ENCODE measurements at places on chromosomes 11 and 22.

GRCh38 chr11:85705800-85706199 lies 19.8 kb upstream of the CCDC89 start:
- no peak for DNase-seq

- DNase-seq = peak; percentile 49
These were observed 34.9 kb downstream of the CD44 start for GRCh38 chr11:35173616-35174566.

GRCh38 chr11:114060392-114061047 lies 1.0 kb downstream of the ZBTB16 start:
- peak; percentile 17 for DNase-seq

DNA sequence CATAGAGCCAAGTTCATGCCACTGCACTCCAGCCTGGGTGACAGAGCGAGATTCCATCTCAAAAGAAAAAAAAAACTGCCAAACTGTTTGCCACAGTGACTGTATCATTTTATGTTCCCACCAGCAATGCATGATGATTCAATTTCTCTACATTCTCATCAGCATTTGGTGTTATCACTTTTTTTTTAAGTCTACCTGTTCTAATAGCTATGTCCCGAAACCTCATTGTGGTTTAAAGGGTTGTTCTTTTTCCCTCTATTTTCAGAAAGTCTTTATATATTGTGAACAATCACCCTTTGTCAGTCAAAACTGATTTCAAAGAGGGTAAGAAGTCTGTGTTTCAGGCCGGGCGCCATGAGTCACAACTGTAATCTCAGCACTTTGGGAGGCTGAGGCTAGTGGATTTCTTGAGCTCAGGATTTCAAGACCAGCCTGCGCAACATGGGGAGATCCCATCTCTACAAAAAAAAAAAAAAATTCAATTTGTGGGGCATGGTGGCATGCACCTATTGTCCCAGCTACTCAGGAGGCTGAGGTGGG lies 14.8 kb upstream of the FAM168A start:
- no peak for DNase-seq

DNA sequence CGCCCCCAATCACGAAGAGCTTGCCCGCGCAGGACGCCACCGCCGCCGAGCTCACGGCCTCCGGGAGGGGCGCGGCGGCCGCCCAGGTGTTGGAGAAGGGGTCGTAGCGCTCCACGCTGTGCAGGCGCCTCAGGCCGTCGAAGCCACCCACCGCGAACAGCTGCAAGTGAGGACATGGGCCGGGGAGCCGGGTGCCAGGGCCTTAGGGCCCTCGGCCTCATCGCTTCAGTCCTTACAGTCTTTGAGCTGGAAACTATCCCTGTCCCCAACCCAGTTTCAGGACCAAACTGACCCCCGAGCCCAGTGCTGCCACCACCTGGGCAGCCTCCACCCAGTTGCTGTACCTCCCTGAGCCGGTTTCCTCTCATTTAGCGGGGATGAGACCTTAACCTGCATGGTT lies 7.6 kb downstream of the KLHL35 start:
- no peak for DNase-seq

GRCh38 chr11:102026217-102026616 lies 21.0 kb upstream of the CFAP300 start:
- no peak for DNase-seq

DNA sequence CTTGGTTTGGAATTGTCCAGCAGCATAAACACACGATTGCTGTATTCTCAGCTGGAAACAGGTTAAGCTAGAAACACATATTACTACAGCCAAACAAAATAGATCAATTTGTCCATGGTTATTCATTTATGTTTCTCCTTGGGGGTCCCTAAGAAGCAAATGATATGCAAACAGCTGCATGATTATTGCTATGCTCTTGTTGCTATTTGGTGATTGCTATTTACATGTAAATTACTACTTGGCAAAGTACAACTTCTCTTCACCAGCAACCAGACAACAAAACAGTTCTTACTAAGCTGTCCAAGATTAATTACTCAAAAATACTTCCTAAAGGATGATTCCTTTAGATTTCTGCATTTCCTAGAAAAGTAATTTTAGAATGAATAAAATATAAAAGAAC lies 567.9 kb upstream of the ARHGAP42 start:
- no peak for DNase-seq

DNA sequence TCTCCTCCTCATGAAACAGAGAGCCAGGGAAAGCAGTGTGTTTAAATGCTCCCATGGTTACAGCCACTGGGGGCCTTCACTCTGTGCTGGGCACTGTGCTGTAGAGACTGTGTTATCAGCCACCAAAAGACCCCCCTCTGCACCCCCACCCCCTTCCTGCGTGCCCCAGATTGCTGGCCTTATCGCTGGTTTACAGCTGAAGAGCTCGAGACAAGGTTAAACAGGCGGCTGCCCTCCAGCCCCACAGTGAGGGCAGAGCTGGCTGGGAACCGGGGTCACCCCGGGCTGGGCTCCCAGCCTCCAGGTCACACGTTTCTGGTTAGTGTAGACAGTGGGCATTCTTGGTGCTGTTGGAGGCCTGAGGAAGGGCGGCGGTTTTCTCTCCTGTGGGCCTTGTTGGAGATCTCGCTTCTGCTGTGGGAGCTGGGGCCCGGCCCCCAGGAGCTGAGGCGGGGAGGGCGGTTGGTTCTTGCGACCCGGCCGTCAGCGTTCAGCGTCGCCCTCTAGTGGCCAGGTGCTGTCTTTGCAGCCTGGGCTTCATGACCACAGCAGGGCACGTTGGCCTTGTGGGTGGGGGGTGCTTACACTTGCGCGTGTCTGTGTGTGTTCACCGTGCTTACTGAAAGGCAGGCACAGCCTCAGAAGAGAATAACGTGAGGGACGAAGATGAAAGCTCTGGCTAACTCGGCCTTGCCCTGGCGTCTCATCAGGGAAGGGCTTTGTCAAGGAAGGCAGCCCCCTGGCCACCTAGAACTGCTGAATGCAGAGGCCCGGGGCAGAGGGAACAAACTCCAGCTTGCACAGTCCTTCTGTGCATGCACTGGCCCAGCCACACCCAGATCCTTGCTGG lies 40.8 kb downstream of the TBC1D22A start:
- DNase-seq = peak; percentile 75

GRCh38 chr11:67651976-67652781 lies 1.6 kb upstream of the ACY3 start:
- no peak for DNase-seq

GRCh38 chr22:22316589-22316988 lies 72.0 kb downstream of the VPREB1 start:
- no peak for DNase-seq

GRCh38 chr11:130421697-130422096 lies 6.7 kb downstream of the ADAMTS8 start:
- no peak for DNase-seq

DNA sequence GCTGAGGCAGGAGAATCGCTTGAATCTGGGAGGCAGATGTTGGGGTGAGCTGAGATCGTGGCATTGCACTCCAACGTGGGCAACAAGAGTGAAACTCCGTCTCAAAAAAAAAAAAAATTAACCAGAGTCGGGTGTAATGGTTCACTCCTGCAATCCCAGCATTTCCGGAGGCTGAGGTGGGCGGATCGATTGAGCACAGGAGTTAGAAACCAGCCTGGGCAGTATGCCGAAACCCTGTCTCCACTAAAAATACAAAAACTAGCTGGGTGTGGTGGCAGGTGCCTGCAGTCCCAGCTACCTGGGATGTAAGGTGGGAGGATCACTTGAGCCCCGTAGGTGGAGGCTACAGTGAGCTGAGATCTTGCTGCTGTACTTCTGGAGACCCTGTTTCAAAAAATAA lies 1.5 kb downstream of the RANGAP1 start:
- no peak for DNase-seq

GRCh38 chr22:41687901-41688364 lies 734 bp downstream of the SNU13 start:
- DNase-seq = no peak

DNA sequence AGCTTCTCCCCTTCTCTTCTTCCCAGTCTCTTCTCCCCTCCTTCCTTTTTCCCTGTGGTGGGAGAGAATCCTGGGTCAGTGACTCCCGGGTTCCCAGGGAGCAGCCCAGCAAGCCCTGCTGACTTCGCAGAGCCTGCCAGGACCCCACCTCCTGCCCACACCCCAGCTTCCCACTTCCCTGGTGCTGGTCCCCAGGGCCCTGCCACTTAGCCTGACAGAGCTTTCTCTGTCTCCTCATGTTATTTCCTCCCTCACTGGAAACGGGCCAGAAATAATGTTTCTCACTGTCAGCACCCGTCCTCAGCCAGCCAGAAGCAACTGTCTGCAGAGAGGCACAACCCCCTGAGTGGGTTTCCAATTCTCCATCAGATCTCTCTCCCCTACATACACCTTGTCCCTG lies 27.1 kb downstream of the C11orf96 start:
- DNase-seq = no peak

- no peak for DNase-seq
These were observed 127.0 kb upstream of the C11orf58 start for GRCh38 chr11:16611401-16611921.

DNA sequence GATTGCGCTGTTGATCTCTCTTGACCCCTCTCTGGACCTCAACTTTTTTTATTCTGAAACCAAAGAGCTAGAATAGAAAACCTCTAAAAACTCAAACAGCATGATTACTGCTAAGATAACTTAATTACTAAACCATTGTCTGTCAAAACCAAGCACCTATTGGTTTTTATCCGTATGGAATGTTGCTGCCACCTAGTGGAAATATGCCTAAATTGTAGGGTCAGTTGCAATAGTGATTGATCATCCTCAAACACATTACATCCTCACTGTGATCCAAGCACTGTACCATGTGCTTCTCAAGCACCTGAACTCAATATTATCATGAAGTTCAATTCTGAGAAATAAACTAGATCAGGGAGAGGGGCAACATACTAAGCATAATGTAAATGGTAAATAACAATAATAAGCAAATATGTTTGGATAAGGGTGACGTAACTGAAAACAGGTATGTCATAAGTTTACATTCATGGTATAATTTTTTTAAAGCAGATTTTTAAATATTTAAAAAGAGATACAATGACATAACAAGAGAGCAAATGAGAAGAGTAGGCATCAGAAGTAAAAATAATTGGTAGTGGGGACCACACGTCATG lies 3.8 kb upstream of the OR5A2 start:
- peak; percentile 66 for DNase-seq

- no peak for DNase-seq
These were observed 1.5 kb downstream of the LSP1 start for GRCh38 chr11:1854132-1854948.

- DNase-seq = peak; percentile 90
These were observed at the start of gene TMEM223 for GRCh38 chr11:62791501-62792201. Gene TMEM223, minus strand, starts transcription at chr11:62792006. Its CDS starts 12 bp downstream, at chr11:62791994.

GRCh38 chr22:36425977-36426523 lies 38.3 kb upstream of the MYH9 start:
- DNase-seq = no peak

- no peak for DNase-seq
These were observed 23.5 kb downstream of the RDX start for GRCh38 chr11:110272919-110273318.

DNA sequence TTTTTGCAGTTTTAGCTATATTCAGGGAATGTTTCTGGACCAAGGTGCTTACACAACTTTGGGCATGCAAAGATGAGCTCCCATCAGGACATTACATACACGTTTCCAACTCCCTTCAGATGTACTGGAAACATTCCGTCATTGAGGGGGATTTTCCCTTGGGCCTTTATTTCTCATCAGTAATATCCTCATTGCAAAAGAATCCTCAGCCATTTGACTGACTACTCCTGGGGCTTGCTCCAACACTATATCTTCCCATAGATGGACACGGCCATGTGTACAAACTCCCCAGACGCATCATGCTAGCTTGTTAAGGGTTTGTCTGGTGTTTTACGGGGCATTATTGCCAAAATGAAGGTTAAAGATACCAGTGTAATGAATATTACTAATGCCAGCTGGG lies 59.3 kb upstream of the NUP160 start:
- no peak for DNase-seq

DNA sequence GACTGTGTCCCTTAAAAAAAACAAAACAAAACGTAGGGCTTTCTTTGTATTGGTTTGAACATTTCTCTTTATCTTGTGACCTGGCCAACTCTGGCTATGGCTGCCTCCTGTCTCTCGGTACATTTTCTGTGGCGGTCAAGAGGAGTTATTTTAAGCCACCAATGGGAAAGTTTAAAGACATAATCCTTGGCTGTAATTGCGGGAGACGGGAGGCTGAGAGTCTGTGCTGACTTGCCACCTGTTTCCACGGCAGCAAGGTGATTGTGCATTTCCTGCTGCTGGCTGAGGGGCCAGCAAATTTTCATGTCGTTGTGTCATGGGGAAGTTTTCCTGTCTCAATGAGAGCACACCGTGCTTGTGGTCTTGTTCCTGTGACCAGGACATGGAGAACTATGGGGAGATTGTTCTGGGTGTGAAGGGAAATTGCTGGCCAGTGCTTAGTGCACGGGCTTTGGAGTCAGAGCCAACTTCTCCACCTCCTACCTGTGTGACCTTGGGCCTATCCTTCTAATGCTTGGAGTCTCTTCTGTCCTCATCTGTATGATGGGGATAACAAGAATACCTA lies 11.0 kb downstream of the PTPRJ start:
- DNase-seq = no peak

GRCh38 chr11:94134651-94135512 lies 6.2 kb downstream of the PANX1 start:
- DNase-seq = peak; percentile 26

DNA sequence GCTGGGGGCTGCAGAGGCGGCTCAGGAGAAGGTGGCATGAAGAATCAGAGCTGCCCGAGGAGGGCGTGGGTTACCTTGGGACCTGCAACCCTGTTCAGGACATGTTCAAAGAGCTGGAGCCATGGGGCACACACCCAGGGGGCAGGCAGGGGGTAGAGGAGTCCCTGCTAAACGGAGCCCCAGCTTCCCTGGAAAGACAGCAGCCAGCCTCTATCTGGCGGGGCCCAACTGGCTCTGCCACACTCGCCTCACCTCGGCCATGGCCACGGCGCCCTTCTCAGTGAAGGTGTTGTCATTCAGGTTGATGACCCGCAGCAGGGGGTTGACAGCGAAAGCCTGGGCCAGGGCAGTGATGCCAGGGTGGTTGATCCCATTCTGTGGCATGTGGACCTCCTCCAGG lies 17.0 kb upstream of the CHADL start:
- no peak for DNase-seq

- no peak for DNase-seq
These were observed 52.6 kb upstream of the ADA2 start for GRCh38 chr22:17271711-17272451.

DNA sequence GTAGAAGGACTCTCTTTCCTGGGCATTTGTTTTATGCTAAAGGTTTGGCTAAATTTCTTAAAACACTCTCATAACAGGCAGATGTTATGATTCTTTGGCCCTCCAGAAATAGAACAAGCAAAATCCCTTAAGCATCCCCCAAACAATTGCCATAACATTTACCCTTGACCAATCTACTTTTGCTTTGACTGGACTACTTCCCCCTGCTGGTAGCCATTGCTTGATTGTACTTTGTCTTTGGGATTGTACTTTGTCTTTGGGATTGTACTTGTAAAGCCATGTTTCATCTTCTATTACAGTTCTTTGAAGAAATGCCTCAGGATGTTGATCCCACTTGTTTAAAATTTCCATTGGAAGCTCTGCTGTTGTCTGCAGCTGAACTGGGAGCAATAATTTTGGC lies 53.3 kb upstream of the GLYAT start:
- no peak for DNase-seq

- no peak for DNase-seq
These were observed 53.4 kb downstream of the ARHGAP42 start for GRCh38 chr11:100740440-100740839.

Measured in CD4-positive, alpha-beta T cell treated with Interleukin-2 at 100 ng/mL for 4 hours (primary cell).